Stimulated activated CD8-positive, alpha-beta memory T cell treated with anti-CD3 and anti-CD28 coated beads, Interleukin-4, amount 100 ng/mL, for 1 hour (primary cell): ENCODE measurements at places on chromosomes 1 and 21.

DNA sequence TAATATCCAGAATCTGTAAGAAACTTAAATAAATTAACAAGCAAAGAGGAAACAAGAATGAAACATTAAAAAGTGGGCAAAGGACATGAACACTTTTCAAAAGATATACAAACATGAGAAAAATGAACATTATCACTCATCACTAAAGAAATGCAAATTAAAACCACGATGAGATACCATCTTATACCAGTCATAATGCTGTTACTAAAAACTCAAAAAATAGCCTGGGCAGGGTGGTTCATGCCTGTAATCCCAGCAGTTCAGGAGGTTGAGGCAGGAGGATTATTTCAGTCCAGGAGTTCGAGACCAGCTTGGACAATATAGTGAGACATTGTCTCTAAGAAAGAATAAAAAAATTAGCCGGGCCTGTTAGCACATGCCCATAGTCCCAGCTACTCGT, 6.1 kb downstream of the ZNF124 start:
- no peak for DNase-seq

DNA sequence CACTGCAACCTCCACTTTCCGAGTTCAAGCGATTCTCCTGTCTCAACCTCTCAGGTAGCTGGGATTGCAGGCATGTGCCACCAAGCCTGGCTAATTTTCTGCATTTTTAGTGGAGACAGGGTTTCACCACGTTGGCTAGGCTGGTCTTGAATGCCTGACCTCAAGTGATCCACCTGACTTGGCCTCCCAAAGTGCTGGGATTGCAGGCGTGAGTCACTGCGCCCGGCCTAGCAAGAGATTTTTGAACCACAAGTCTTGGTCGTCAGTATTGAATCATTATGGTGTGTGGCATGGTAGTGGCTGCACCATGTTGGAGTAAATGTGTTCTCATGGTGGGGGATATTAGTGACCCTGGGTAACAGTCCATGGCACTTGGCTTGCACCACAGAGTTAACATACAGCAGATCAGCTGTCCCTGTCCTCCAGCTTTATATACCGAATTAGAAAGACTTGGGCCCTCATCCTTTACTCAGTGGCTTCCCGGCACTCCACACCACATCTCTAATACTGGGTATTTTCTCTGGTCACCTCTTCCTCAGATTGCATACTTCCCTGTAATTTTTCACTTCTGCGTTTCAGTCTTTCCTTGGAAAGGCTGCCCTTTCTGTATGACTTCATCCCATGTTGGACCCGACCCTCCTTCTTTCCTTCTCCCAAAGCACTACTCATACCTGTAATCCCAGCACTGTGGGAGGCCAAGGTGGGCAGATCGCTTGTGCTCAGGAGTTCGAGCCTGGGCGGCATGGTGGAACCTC, 25.1 kb downstream of the AK4 start:
- no peak for DNase-seq

DNA sequence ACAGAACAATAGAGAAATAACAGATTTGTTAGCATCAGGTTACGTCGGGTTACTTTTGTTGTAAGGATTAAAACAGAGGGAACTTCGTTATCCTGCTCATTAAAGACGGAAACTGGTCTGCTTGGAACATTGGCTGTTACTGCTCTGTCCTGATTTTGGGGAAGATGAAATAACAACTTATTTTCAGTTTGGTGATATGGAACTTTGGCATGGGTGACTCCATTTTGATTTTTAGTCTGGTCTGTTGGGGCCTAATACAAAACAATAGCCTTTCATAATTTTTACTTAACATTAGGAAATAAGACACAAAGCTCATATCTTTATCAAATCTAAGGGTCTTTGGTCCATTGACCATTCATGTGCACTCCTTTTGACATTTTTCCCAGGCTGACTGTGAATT, 220.5 kb upstream of the DUSP10 start:
- DNase-seq: no peak

DNA sequence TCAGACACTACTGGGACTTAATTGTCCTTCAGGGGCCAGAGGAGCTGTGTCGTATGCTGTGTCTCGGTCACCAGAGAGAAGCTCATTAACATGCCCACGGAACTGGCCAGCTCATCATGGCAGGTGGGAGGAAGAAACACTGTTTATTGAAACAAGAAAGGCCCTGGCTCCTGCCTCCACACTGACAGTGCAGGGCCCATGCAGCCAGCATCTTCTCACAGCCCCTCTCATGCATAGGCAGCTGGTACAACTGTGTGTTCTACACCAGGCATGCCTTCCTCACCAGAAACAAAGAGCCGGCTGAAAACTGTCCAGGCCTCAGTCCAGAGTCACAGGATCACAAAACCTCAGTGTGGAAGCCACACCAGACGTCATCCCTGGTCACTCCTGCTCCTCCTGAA, 106.0 kb downstream of the UBE2U start:
- no peak for DNase-seq

DNA sequence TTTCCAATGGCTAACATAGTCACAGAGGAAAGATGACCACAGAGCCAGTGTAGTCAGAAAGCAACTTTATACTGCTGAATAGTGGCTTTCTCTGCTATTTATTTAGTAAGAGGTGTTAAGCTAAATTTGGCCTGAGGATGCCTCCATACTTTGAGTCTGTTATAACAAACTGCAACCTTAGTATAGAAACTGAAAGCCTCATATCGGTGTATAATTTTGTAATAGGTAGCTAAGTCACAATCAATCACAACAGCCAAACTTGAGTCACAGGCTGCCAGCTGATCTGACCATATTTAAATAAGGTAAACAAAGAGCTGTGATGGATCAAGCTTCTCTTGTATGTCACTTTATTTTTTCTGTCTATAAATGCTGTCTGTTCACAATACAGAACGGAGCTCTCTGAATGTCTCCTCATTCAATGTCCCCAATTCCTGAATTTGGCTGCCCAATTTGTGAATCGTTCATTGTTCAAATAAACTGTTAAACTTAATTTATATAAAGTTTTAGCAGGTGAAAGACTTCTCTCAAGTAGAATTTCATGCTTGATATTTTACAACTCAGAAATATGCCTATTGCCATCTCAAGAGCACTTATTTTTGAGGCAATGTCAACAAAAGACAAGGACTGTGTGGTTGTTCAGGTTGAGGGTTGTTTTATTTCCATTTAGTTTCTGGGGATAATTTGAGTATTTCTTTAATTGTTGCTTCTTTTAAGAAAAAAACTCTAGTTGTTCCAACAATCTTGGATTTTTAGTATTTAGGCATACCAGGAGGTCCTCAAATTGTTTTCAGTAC, 339.7 kb upstream of the B3GALT2 start:
- no peak for DNase-seq

DNA sequence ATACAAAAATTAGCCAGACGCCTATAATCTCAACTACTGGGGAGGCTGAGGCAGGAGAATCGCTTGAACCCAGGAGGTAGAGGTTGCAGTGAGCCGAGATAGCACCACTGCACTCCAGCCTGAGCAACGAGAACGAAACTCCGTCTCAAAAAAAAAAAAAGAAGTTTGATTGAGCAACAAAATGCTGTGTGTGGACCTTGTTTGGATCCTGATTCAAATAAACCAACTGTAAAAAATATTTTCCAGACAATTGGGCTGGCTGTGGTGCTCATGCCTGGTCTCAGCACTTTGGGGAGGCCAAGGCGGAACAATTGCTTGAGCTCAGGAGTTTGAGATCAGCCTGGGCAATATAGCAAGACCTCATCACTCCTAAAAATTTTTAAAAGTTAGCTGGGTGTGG, 16.8 kb downstream of the PTAFR start:
- DNase-seq: no peak

DNA sequence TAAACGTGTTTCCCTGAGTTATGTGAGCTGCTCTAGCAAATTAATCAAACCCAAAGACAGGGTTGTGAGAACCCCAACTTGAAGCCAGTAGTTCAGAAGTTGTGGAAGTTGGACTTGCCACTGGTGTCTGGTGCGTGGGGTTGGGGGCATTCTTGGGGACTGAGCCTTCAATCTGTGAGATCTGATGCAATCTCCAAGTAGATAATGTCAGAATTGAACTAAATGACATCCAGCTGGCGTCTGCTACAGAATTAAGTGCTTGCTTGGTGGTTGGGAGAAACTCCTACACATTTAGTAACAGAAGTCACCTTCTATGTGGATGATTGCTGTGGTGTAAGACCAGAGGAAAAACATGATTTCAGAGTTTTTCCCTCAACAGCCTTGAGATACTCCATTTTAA, 207.4 kb downstream of the FGGY start:
- no peak for DNase-seq

GRCh38 chr21:28754127-28754611, 238.5 kb downstream of the LTN1 start:
- DNase-seq: no peak

- DNase-seq: no peak
These were observed 181.3 kb upstream of the SPAG17 start for GRCh38 chr1:118366286-118366685.

GRCh38 chr21:35427320-35428000, 378.4 kb upstream of the RUNX1 start:
- DNase-seq: no peak

GRCh38 chr1:167473761-167474160, 44.6 kb downstream of the CD247 start:
- no peak for DNase-seq

DNA sequence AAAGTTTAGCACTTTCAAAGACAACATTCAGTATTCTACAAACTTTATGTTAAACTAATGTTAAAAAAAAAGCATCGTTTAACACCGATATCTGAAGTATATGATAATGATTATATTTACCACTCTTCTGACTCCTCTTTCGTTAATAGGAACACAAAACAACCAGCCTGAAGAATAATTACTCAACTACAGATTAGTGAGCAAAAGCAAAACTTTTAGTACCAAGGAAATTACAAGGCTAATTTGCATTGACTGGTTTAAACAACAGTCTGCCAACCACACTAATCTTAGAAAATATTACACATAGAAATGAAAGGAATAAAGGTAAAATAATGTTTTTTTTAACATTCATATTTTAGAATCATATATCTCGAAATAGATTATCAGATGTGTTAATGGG, 500.7 kb downstream of the LMO4 start:
- DNase-seq: no peak

GRCh38 chr1:102595106-102595505, 513.2 kb downstream of the COL11A1 start:
- no peak for DNase-seq

- DNase-seq: no peak
These were observed 26.9 kb downstream of the ANGPTL7 start for GRCh38 chr1:11216074-11216473.

- DNase-seq: no peak
These were observed 588.3 kb upstream of the PBX1 start for GRCh38 chr1:163970699-163971098.

DNA sequence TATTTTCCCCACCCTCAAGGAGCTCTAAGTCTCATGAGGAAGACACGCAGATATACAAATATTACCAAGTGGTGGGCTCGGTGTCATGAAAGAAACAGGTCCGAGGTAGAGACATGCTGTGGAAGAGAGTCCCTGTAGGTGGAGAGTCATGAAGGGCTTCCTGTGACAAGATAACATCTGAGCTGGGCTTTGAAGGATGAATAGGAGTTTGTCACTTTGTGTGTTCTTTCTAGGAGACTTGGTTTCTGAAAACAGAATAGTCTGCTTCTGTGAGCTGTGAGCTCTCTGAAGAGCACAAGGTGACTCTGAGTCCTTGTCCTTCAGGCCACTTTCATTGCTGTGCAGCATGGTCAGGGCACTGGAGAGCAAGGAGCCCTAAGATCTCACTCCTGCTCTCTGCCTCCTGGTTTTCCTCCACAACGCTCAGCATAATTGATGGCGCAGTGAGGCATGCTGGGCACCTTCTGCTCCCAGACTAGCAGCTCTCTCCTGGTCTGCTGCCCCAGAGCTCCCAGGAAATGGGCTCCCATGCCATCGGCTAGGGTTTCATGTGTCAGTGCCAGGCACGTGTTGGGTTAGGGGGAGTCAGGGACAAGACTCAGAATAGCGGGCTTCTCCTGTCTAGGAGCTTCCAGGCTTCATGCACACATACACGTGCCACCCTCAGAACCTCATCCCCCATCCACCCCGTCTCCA, 209.9 kb upstream of the CSF3R start:
- no peak for DNase-seq

GRCh38 chr1:182588500-182589396, at the start of gene RNASEL:
Gene RNASEL (minus strand): TSS chr1:182589256. CDS start chr1:182586806, 2,450 bp downstream.
- peak; percentile 38 for DNase-seq

DNA sequence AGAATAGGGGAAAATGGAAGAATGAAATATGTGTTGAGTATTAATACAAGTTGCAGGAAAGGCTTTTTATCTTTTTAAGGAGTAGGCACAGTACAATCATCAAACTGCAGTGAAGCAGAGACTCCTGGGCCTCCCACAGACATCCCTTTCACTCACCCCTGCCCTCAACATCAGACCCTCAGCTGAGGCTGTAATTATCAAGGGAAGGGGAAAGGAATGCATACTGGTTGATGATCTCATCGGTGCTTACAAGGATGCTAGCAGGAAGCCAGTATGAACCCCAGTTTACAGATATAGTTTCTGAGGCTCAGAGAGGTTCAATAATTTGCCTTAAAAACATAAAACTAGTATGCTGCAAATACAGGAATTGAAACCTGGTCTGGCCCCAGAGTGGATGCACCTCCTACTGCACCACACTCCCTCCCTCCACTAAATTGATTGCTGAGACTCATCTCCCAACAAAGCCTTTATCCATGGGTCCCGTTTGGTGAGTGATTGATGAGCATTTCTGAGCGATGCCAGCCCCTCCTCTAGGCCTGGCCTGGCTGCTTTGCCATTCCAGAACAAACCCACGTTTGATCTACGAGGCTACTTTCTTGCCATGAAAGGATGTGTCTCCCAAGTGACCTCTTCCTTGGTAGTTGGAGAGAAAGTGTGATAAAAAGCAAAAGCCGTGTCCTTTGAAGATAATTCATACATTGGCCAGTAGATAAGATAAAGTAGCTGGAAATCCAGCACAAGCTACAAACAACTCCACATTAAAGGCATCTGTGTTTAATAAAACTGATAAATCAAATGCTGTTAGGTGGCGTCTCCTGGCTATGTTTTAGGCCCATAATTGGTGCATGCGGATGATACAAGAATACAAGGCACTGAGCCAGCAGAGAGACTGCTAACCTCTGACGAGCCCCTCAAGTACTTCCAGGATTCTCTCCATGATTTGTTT, 233.9 kb upstream of the CAMK1G start:
- DNase-seq: no peak

DNA sequence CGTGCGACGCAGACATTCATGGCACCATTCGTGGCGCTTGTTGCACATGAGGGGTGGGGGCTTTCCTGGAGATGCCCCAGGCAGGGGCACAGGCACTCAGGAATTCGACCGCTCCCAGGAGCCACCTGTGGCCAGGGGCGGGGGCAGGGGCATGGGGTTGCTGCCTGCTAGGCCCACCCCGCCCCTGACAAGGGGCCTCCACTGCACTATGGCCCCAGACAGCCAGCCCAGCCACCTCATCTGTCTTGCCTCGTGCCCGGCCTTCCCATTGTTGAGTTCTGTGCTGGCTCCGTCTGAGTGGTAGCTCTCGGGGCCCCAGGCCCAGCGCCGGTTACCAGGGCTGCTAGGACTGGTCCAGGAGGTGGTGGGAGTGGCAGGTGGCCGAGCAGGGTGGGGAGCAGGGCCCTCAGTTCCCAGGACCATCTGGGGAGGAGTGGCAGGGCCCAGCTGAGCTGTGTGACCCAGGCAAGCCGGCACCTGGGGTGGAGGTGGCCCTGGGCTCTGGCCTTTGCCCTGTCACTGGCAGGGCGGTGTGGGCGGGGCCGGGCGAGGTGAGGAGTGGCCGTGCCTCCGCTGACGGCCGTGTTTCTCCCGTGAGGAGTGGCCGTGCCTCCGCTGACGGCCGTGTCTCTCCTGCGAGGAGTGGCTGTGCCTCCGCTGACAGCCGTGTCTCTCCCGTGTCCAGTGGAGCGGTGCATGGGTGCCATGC, 1.9 kb downstream of the PLCH2 start:
- no peak for DNase-seq
